Femur (tissue), 1 donor: ENCODE measurements at places on chromosomes 5 and 9.
A peak's percentile ranks its signal among the peaks of the same experiment; 100 is the strongest.

DNA sequence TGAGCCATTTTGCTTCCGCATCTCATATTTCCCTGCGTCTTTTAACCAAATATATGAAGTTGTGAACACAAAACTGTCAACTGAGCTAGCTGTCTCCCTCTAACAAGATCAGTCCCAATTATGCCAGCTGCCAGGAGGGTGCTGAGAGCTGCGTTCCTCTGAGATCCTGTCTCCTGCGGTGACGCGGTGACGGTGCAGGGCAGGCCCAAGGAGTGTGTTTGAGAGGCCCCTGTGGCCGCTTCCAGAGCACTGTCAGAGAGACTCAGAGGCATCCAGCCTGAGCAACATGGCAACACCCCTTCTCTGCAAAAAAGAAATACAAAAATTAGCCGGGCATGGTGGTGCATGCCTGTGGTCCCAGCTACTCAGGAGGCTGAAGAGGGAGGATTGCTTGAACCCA is 126.3 kb upstream of the FOXD4L5 start:
- DNase-seq = no peak

GRCh38 chr9:27784847-27785713 is 211.8 kb upstream of the C9orf72 start:
- no peak for DNase-seq

DNA sequence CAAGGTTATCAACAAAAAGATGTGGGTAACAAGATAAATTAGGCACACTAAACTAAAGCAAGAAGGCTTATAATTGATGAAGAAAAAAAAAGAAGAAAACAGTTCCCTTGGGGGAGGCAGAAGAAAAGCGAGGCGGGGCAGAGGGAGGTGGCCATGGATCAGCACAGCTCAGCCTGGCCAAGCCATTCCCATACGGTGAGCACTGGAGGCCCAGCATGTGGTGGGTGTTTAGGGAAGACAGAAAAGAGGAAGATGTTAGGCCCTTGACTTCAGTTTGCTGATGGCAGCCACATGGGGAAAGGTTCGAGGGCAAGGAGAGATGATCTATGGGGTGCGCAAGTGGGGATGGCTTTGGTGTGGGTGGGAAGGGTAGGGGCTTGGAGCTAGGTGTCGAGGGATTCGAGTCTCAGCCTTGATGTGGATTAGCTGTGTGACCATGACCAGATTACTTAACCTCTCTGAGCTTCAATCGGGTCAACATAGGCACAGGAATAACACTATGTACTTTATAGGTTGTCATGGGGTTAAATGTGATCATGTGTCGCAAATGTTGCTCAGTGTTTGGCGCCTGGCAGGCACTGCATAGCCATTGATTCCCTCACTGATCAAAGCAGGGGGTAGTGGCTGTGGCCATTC is 10.3 kb upstream of the STC2 start:
- DNase-seq = no peak

GRCh38 chr5:173720286-173720952 is 104.0 kb upstream of the BOD1 start:
- DNase-seq = no peak

DNA sequence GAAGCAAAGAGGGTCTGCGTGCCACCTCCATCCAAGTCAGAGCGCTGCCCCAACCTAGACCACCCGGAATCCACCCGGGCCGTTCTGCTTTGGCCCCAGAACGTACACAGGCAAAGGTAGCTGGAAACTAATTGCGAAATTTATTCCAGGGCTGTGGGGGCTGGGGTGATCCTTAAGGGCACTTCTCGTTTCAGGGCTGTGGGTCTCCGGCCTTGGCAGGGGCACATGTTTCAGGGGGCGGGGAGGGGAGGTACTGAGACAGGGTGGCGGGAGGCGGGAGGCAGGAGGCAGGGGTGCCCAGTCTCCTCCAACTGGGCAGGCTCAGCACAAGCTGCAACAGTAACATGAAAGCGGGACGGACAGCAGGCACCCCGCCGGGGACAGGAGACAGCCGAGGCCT is 26.1 kb downstream of the NR5A1 start:
- no peak for DNase-seq

GRCh38 chr5:10306806-10307205 is 896 bp downstream of the CMBL start:
- DNase-seq = no peak

DNA sequence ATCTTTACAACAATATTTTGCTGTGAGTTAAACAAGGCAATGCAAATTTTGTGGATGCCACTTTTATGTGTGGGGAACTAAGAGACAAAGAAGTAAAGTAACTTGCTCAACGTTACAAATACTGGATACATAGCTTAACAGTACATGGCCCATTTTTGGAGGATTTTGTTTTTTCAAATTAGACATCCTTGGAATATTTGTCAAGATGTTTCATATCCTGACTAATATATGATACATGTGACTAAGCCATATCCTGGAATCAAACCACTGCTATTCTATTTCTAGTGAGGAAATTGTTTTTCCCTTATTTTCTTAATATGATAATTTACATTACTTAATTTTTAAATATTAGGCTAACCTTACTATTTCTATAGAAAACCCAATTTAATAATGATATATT is 529.8 kb downstream of the DMRTA1 start:
- no peak for DNase-seq

- no peak for DNase-seq
These were observed 1.5 kb downstream of the SPDL1 start for GRCh38 chr5:169584998-169585451.

DNA sequence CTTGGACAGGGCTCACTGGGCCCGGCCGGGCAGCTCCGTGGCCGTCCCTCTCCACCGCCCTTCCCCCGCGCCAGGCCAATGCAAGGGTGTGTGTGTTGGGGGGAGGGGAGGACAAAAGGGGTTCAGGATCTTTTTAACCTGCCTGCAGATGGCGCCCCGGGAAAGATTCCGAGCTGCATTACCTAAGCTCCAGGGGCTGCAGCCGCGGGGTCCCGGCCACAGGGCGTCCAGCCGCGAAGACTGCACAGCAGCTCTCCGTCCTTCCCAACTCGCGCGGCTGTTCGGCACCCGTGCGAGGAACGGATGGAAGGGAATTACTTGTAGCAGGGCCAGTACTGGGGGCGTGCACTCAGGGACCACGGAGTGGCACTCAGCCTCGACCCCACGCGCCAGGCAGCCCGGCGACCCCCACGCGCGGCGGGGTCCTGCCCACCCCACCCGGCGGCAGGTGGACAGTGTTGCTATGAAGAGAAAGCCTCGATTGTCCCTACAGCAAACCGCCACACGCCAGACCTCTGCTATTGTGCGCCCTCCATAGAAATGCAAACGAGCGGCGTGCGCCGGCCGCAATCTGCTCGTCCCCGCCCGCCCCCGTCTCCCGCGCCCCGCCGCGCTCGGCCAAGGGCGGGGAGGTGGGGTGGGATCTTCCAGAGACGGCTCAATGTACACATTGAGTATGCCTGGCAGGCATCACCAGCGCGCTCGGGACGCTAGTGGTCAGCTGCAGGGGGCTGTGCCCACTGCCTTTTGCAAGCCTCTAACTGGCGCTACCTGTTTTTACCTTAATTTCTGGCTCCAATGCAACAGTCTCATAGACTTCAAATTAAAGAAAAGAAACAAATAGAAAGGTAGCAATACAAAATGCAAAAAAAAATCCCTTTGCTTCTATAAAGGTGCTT is 796 bp upstream of the GADD45G start:
- DNase-seq = peak; percentile 82

GRCh38 chr9:98280574-98280973 is 25.1 kb upstream of the TBC1D2 start:
- DNase-seq = no peak

- DNase-seq = no peak
These were observed 334.9 kb upstream of the DAB2 start for GRCh38 chr5:39759701-39760100.

DNA sequence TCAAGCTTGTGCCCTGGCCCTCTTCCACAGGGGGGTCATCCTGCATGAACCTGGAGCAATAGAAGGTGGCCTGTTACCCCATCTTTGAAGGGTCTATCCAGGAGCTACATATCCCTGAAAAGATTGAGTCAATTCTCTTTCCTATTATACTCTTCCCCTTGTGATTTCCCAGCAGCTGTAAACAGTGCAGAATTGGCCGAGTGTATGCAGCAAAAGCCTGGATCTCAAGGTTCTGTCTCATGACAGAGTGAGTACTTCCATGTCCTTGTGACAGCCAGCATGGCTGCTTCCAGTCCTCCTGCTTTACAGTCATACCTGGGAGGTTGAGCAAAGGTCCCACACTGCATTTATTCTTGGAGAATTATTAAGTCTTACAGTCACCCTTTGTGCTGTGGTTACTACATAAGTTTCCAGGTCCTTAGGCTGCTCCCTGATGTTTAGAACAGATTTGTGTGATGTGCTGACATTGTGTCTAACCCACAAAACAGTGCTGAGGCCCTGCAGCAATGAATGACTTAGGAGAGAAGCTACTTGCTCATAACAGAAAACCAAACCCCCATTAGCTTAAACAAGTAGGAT is 67.5 kb downstream of the NREP start:
- no peak for DNase-seq

- no peak for DNase-seq
These were observed 60.8 kb upstream of the CER1 start for GRCh38 chr9:14783358-14783757.

- peak; percentile 80 for DNase-seq
These were observed 11.5 kb downstream of the SARDH start for GRCh38 chr9:133726401-133727276.

- peak; percentile 55 for DNase-seq
These were observed 584.1 kb downstream of the CCDC171 start for GRCh38 chr9:16136961-16137360.

DNA sequence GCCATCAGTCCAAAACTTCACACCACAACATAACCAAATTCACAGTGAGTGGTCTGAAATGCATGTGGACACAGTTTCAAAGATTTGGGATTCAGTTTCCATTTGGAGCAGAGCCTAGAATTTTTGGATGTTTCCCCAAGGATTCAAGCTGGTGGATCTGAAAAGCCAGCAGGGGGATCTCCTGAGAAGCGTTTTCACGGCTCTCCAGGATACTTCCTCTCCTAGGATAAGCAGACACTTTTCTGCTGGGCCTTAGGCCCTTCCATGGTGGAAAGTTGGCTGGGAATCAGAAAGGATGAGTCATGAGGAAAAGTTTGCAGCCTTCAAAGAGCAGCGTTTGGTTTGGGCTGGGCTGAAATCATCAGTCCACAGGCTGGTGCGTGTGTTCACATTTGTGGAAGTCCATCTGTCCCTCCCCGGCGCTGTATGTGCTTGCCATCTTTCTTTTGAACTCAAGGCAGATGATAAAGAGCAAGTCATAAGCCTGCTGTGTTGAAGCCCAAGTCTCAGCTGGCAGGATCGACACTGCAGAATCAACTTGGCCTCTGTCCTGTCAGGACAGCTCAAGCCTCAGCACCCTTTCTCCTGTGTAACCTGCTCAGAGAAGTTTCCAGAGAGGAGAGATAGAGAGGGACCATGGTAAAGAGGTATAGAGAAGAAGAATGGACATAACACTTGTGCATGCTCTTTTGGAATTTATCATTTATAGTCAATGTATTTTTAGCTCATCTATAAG is 152.6 kb upstream of the MSX2 start:
- DNase-seq = peak; percentile 87

DNA sequence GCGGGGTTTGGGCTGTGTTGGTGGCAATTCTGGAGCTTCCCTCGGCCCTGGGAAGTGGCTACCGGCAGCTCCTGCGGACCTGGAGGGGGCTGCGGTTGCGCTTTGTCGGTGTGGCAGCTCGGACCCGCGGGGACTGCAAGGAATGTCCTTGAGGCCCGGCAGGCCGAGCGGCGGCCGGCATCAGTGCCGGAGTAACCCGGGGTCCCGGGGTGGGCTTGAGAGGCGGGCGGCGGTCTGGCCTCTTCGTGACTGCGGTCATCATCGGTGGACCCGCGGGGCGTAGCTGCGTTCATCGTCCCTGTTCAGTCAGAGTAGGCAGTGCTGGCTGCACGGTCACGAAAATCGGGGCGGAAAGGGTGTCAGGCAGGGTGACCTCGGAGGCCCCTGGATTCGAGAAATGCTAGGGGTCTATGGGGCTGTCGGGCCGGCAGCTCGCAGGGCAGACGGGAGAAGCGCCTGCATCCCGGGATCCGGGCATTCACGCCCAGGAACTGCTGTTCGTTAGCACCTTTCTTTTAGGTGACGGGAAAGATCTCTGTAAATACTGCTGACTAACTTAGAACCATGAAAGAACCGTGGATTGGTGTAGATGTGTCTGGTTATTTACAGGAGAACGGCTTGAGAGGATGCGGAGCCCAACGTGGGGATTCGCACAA is 474 bp downstream of the HMGCR start:
- no peak for DNase-seq

GRCh38 chr9:109411069-109411761 is 86.9 kb downstream of the PTPN3 start:
- DNase-seq = no peak

GRCh38 chr5:168076561-168076991 is 214.9 kb upstream of the WWC1 start:
- DNase-seq = no peak

GRCh38 chr9:90107040-90107725 is 502.4 kb downstream of the GADD45G start:
- peak; percentile 88 for DNase-seq

DNA sequence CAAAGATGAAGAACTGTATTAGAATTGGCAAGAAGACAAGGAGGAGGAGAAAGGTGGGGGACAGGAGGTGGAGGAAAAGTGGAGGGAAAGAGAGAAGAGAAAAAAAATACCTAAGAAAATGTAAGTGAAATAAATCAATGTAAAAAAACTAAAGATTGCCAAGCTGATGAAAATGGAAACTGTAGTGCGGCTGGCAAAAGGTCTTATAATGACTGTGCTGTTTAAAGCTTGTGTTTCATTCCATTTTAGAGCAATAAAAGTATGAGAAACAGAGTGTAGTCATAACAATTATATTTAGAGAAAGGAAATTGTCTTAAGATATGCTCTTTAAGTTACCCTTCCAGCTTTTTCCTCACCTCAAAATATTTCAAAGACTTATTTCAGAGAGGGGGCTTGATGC is 670.5 kb upstream of the SEMA6A start:
- no peak for DNase-seq

DNA sequence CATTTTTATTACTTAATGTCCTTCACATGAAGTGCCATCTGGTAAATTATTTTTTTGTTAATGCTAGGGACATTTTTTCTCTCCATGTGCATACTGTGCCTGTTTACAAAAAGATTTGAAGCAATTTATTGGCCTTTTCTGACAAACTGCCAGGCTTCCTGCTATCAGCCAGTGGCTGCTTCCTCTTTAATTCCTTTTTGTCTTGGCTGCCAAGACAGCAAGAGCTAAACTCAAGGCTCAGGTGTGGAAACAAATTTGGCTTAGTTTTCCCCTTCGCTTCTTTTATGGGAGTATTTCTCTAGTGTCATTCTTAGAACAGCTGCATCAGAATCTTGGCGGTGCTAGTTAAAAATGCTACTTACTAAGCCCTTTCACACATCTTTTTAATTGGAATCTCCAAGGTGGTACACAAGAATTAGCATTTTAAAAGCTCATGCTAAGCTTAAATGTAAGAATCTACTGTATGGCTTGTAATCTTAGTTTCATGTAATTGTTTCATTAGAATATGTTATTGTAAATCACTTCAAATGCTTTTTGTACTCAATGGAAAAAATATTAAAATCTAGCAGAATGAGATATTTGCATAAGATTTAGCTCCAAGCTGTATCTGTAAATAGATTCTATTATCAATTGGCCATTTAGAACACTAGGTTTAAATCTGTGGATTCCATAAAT is 134.2 kb upstream of the RASGRF2 start:
- no peak for DNase-seq
